ENCODE measurements at places on chromosomes 13 and 19.

DNA sequence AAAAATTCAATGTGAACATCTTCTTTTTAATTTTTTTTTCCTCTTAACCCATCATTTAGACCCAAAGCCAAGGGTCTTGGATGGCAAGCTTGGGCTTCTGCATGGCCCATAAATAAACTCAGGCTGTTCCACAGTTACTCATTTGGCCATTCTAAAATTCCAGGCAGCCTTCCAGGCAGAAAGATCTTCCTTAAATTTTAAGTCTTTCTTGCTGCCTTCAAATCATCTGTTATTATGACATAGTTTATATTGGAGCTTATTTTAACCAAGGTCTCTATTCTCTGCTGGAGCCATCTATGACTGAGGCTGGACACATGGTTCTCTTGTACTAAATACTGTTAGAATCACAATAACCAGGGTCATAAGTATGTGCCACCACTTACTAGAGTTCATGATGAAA is 317.3 kb upstream of the MAB21L1 start:
- no peak for DNase-seq

DNA sequence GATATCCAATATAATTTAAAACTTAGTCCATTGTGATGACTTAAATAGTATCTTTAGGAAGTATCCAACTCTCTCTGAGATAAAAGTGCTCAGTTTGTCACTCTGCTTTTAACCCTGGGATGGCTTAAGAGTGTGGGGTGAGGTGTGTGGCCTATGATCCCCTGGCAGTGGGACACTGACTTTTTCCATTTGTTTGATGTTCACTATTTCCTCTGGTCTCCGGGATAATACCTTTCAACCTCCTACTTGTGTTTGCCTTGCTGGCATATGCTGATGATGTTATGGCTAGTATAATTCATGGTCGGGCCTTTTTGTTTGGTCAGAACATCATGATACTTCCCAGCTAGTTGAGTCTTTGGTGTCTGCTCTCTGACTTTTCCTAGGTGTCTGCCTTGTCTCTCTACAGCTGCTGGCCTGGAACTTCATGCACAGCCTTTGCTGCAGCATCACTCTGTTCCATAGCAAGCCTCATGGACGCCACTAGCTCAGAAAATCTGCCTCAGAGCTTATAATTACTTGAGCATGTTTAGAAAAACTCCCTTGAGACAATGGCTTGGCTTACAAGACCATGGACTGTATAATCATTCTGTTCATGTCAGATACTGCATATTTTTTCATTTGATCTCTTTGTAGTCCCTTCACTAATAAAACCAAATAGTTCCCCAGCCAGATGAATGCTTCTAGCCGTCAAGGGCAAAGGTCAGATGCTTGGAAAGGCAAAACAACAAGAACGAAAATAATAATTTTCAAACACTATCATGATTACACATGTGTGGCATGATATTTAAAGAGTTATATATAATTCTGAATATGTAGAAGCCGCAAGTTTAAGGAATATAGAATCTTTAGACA is 75.2 kb downstream of the WDFY2 start:
- DNase-seq, result no peak

GRCh38 chr19:11506101-11506555 is 489 bp upstream of the ZNF653 start:
- no peak for DNase-seq

DNA sequence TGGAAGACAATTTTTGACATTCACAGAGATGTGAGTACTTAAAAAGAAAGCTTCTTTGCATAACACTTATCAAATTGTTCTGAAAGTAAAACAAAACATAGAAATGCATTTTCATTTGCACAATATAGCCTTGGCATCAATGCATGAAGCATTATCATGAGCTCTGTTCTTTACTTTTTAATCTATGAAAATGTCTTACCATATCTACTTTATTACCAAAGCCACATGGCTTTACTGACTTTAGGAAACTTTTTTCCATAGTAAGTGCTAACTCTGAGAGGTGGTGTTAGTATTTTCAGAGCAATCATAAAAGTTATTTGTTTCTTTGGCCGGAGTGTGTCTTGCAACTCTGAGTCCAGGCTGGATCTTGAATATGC is 10.5 kb downstream of the TNFRSF19 start:
- DNase-seq, result no peak

- no peak for DNase-seq
Measured at GRCh38 chr19:54532528-54532927, 29.9 kb downstream of the LAIR2 start.

DNA sequence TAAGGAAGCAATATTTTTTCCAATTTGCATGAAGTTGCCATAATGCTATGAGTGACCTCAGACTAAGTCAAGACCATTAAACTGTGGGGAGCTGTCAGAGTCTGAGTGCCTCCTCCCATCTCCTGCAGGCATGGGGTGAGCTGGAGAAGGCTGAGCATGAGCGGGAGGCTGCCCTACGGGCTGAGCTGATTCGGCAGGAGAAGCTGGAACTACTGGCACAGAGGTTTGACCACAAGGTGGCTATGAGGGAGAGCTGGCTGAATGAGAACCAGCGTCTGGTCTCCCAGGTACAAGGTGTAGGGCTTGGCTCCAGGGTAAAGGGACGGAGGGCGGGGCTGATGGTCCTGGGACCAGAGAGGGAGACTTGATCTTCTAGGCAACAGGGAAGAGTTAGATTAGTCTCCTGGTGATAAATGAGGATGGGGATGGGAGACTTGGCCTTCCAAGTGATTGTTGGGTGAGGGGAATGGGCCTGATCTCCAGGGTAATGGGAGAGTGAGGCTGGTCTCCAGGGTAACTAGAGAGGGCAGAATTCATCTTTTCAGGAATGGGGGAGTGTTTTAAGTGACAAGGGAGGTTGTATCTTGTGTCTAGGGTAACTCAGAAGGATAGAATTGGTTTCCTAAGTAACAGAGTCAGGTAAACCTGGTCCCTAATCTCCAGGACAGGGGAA is 36.0 kb downstream of the SPTBN4 start:
- DNase-seq, result no peak

- DNase-seq, result no peak
Measured at GRCh38 chr13:96581741-96582140, 412.5 kb downstream of the OXGR1 start.

DNA sequence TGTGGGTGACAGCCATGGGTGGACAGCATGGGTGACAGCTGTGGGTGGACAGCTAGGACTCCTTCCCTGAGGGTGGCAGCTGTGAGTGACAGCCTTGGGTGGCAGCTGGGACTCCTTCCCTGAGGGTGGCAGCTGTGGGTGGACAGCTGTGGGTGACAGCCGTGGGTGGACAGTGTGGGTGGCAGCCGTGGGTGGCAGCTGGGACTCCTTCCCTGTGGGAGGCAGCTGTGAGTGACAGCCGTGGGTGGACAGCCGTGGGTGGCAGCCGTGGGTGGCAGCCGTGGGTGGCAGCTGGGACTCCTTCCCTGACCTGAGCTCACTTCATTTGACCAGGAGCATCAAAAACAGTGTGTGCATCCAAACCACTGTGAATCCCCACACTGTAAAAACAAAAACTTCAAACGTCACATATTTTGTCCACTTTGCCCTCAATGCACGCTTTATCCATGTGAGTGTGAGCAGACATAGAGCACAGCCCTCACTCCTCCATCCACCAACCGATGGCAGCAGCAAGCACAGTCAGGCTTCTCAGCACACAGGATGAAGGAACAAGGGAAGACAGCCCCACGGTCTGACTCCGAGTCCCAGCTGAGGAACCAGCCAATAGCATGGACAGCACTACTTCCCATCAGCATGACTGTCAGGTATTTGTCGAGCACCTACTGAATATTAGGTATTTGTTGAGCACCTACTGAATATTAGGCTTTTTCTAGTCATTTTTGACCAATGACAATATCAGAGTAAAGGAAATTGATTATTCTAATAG is 1.6 kb upstream of the CFAP97D2 start:
- no peak for DNase-seq

DNA sequence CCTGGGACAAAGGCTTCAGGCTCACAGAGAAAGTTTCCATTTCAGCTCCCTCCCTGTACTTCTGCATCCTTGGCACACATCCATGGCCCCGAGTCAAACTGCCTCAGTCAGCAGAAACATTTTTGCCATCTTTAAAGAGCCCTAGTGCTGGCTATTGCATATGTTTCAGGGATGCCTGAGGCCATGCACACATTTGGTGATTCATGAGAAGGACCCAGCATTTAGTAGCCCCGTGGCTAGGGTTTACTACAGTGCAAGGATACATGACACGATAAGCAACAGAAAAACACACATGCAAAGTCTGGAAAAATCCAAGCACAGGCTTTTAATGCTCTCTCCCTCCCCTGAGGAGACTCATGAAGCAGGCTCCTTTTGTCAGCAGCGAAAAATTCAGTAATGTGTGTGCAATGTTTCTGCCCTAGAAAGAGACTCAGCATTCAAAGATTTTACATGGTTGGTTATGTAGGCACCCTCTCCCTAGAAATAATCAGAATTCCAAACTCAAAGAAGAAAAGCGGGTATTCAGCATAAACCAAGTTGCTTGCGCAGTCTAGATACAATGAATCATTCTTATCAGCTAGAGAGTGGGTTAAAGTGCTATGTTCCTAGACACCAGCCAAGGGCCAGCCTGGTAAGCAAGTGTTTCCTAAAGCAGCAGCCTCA is 17.6 kb downstream of the ACOD1 start:
- no peak for DNase-seq

GRCh38 chr19:41821003-41821735 is 23.3 kb downstream of the LYPD4 start:
- peak; percentile 53 for DNase-seq

DNA sequence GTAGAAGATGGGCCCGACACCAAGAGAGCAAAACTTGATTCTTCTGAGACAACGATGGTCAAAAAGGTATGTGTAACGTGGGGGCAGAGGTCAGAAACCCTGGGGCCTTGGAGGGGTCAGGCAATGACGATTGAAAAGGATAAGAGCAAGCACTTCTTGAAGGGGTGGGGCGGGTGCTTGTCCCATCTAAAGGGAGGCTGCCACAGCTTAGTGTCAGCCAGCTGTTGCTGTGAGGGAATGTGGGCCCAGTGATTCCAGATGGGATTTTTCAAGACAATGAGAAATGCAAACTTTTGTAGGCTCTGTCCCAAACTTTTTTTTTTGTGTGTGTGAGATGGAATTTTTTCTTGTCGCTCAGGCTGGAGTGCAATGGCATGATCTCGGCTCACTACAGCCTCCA is 24.5 kb downstream of the SAE1 start:
- DNase-seq, result no peak

GRCh38 chr13:110618780-110619179 is 3.4 kb downstream of the NAXD start:
- no peak for DNase-seq

DNA sequence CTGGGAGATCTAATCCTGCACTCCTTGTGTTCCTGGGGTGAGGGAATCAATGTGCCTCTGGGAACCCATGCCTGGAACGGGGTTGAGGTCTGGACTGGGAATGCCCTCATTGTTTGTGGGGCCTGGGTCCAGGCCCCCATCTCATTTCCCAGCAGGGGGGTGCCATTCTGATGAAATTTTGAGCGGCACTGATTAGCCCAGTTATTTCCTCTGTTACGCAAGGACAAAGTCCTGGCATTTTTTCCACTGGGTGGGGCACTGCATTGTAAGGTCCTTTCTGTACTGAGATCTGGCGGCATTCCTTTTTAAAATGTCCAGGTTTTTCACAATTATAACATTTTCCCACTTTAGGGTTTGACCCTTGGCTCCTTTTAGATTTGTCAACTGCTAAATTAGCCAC is 14.8 kb downstream of the FPR3 start:
- no peak for DNase-seq
